Inflammatory macrophage treated with lipopolysaccharide for 4 hours (primary cell): ENCODE measurements at places on chromosomes 6 and 20.

- DNase-seq: no peak
Observed at GRCh38 chr20:61127311-61128039, 124.6 kb upstream of the CDH4 start.

DNA sequence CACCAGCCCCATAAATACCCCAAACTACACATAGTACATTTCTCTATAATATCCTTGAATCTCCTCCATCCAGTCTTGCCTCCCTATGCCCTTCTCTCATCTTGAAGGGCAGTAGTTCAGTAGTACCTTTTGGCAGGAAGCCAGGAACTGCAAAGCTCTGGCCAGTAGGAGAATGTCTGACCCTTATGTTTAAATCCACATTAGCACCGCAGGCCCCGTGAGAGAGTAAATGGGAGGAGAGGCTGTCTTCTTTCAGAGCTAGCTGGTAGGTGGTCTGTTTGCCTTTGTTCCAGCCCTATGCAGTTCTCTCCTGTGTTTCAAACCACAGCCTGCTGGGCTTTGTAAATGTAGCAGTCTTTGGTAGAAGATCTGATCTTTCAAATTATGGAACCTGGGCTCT is 690.7 kb downstream of the DOK5 start:
- no peak for DNase-seq

DNA sequence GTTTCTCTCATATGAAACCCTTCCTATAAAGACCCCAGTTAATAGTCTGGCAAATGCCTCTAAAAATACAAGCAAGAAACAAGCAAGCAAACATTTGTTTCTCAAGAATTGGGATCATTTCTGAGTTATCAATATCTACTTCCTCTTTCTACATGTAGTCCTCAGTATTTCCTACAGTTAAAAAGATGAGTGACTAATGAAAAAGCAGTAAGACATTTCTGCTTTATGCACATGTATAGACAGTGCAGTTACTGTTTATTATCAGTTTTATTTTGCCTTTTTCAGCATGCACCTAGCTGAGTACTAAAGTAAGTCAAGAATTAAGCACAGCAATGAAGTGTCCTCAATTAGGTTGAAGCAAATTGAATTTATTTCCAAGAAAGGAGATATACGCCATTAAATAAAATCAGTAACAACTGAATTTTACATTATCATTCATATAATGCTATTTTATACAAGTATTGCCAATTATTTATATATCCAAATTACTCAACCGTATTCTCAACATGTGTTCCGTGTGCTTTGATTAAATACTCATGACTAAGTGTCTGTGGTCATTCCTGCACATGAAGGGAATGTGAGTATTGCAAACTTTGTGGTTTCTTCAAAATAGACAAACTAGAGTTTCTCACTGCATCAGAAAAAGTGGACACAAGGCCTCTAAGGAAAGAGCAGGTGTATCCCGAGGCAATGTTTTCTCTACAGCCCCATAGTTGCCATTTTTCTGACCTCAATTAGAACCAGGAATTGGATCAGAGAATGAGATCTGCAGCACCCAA is 159.3 kb upstream of the MARCKS start:
- peak; percentile 88 for DNase-seq

GRCh38 chr6:77650098-77650663 is 2.7 kb upstream of the MEI4 start:
- DNase-seq: peak; percentile 10

- DNase-seq: no peak
Observed at GRCh38 chr6:127243501-127243900, 23.2 kb upstream of the RNF146 start.

DNA sequence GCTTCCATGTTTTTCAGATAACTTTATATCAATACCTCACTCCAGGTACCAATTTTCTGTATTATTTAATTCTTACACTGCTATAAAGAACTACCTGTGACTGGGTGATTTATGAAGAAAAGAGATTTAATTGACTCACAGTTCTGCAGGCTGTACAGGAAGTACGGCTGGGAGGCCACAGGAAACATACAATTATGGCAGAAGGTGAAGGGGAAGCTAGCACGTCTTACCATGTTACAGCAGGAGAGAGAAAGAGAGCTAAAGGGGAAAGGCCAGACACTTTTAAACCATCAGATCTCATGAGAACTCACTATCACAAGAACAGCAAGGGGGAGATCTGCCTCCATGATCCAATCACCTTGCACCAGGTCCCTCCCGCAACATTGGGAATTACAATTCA is 119.1 kb upstream of the BMP5 start:
- no peak for DNase-seq

- no peak for DNase-seq
Observed at GRCh38 chr6:44699082-44699481, 311.6 kb downstream of the CDC5L start.

GRCh38 chr6:133817460-133818047 is 71.4 kb upstream of the TCF21 start:
- no peak for DNase-seq

- no peak for DNase-seq
Observed at GRCh38 chr6:107308677-107309076, 150.7 kb downstream of the PDSS2 start.

GRCh38 chr6:31899215-31899614 is 1.7 kb upstream of the EHMT2 start:
- peak; percentile 42 for DNase-seq

- no peak for DNase-seq
Observed at GRCh38 chr20:23021541-23021940, 13.6 kb upstream of the SSTR4 start.

DNA sequence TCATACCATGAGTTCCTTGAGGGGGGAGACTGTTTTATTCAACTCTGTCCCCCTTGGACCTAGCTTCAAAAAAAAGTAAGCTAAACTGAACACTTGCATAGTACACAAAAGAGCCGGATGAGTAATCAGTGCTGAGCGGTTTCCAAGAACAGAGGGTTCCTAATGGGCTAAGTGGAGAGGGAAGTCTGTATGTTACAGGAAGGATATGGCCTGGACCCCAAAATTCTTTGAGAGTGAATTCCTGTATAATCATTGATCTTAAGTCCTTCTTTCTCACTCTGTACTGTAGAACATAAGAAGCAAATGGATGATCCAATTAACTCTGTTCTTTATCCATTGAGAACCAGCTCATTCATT is 324.7 kb upstream of the CNR1 start:
- no peak for DNase-seq

GRCh38 chr6:41370488-41371111 is 35.2 kb downstream of the NCR2 start:
- no peak for DNase-seq

DNA sequence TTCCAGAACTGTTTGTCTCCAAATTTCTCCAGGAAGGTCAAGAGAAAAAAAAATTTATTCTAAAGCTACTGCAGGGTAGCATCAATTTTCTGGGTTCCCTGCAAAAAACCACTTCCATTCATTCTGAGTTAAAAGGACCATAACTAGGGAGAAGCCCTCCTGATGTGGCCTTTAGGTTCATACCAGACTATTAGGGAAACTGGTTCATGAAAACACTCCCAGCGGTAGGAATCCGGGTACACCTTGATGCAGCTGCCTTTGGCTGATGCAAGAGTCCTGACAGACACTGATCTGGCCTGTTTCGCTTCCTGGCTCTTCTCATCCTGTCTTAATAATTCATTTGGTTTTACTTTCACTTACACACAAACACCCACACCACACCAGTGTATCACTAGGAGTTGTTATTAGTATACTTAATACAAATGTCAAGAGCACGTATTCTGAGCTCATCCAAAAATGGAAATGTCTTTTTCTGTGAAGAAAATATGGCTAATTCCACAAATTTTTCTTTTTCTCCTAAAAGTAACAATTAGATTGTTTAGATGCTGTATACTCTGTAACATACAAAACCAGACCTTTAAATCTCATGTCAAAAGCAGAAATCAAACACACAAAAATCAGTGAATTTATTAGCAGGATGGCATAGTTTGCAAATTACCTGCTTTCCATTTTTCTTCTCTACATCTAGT is 38.4 kb upstream of the ARHGAP18 start:
- DNase-seq: peak; percentile 88

DNA sequence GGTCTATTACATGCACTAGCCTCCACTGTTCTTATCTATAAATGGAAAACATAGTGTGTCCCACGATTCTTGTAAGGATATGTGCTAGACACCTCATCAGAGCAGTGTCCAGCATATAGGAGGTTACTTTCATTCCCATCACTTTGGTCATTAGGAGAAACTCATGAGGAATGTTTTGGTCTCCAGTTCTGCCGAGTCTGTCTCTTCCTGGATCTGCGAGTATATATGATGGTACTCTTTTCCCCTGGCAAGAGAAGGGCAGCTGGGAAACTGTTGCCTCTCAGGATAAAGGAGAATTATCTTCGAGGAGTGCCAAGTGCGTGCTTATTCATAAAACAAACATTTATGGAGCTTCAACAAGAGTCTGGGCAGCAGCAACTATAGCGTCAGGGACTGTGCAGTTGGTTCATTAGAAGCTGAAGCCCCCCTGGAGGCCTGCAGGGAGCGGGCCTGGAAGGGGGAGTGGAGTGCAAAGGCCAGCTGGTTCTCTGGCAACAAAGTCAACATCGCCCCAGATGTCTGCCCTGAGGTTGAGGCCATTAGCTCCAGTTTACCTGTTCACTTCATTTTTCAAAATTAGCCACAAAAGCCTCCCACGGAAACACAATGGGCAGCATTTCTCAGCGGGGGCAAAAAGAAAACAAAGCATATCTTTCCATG is 811.9 kb downstream of the MAFB start:
- DNase-seq: no peak

DNA sequence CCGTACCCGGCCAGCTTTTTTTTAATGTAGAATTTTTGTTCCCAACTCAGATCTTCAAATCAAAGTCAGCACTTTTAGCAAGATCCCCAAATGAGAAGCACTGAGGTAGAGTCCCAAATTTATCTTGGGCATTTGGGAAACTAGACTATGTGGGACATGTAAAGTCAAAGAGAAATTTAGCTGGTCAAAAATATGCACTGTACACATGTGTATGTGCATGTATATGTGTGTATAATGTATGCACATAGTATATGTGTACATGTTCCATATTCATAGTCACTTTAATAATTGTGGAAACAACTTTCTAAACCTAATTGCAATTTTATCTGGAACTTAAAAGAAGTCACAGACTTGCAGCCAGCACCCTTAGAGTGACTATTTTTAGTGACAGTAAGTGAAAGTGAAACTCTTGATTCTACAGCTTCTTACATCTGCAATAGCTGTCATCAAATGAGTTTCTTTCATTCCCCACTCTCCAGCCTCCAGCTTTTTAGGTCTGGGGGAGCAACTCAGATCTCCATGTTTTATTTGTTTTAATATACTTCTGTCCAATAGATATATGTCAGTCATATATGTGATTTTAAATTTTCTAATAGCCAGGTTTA is 53.6 kb downstream of the CDC40 start:
- DNase-seq: peak; percentile 68

GRCh38 chr6:163667372-163668060 is 253.0 kb downstream of the QKI start:
- peak; percentile 96 for DNase-seq

DNA sequence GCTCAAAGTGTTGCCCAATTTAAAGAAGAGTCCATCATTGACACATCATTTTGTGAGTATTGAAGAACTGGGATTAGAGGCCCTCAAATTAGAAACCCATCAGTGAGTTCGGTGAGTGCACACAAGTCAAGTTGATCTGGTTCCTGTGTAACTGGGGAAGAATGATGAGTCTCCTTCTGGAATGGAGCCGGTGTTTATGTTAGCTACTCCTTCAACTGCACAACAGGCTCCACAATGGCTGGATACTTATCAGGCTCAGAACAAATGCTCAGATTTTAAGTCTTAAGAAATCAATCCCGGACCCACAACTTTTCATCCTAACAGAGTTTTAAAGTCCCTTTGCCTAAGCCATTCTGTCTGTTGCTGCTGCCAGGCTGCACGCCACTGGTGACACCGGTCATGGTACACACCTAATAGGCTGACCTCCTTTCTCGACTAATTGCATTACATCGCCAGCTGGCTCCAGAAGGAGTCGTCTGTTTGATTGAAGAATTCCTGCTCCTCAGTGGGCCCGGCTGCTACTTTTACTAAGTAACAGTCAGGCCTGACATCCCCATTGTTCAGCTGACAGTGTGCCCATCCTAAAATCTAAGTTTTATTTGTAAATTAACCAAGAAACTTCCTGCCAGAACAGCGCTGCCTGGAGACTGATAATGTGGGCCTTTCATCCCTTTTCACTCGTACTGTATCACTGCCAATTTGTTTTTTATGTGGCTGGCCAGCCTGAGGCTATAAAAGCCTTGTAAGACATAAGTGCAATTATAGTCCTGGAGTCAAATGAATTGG is 130.4 kb downstream of the INSM1 start:
- DNase-seq: no peak

GRCh38 chr20:34506480-34506879 is 9.7 kb upstream of the DYNLRB1 start:
- DNase-seq: no peak

DNA sequence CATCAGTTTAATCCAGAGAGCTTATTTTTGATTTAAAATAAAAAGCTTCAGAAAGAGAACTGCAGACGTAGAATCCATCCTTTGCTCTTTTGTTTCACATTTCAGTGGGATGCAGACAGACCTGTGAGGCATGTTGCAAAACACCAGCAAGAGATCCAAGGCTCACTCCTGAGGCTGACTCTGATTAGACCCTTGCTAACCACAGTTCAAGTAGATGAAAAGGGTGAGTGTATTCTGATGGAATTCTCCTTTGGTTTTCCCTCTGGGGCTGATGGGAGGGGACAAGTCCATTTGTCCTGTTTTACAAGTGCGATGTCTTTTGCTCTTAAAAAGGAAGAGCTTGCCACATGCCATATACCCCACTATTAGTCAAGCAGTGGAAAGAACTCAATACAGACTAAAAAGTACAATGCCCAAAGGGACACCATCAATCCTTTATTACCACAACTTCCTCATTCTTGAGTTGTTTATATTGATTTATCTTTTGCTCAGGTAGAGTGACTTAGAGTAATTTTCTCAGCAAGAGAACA is 772.7 kb downstream of the MAFB start:
- no peak for DNase-seq

GRCh38 chr6:11732036-11732631 is 46.5 kb downstream of the ADTRP start:
- peak; percentile 100 for DNase-seq

GRCh38 chr20:63196768-63197470 is 19.0 kb downstream of the YTHDF1 start:
- no peak for DNase-seq

DNA sequence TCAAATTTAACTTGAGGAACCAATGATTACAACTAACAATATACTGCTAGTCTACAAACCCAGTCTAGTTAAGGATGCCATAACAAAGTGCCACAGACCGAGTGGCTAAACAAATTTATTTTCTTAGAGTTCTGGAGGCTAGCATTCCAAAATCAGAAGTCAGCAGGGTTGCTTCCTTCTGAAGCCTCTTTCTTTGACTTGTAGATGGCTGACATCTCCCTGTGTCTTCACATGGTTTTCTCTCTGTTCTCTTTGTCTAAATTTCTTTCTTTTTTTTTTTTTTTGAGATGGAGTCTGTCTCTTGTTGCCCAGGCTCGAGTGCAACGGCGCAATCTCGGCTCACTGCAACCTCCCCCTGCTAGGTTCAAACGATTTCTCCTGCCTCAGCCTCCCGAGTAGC is 56.1 kb downstream of the NCOA3 start:
- DNase-seq: no peak

GRCh38 chr6:21037453-21037852 is 503.2 kb downstream of the CDKAL1 start:
- no peak for DNase-seq
